ENCODE measurements at places on chromosomes 7 and 10.

GRCh38 chr10:126519185-126519584, 130.9 kb upstream of the ADAM12 start:
- no peak for DNase-seq

- no peak for DNase-seq
These were observed 48.0 kb downstream of the ZNF365 start for GRCh38 chr10:62422068-62422590.

DNA sequence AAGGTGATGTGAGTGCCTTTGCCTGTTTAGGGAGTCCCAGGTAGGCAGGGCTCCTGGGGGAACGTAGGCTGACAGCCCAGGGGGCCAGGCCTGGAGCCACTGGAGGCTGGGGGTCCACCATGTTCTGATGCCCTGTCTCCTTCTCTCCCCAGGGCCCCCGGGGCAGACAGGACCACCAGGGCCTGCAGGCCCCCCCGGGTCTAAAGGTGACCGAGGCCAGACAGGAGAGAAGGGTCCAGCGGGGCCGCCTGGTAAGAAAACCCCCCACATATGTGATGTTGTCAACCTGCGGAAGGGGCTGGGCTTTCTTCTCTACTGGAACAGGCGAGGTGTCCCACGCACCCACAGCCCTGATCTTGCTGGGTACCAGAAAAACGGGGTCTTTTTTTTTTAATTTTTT, 85.2 kb downstream of the MYL10 start:
- no peak for DNase-seq

- DNase-seq: no peak
These were observed 76.8 kb downstream of the GATA3 start for GRCh38 chr10:8130973-8131911.

GRCh38 chr10:89213191-89213808, 6.2 kb upstream of the CH25H start:
- DNase-seq: no peak

- no peak for DNase-seq
These were observed 83.0 kb upstream of the NPSR1 start for GRCh38 chr7:34575006-34575405.

GRCh38 chr7:29647020-29647654, 83.5 kb downstream of the PRR15 start:
- no peak for DNase-seq

- DNase-seq: no peak
These were observed 346.0 kb downstream of the PHF14 start for GRCh38 chr7:11319491-11320274.

- no peak for DNase-seq
These were observed 130.0 kb upstream of the TMEM72 start for GRCh38 chr10:44781131-44781530.

GRCh38 chr10:1102416-1102815, 46.2 kb downstream of the WDR37 start:
- DNase-seq: peak; percentile 57

- no peak for DNase-seq
These were observed 59.3 kb downstream of the ARHGAP22 start for GRCh38 chr10:48545462-48546145.

- DNase-seq: no peak
These were observed 123.4 kb upstream of the PDLIM1 start for GRCh38 chr10:95414016-95414830.

GRCh38 chr7:116859323-116859722, 3.1 kb upstream of the CAPZA2 start:
- DNase-seq: no peak

DNA sequence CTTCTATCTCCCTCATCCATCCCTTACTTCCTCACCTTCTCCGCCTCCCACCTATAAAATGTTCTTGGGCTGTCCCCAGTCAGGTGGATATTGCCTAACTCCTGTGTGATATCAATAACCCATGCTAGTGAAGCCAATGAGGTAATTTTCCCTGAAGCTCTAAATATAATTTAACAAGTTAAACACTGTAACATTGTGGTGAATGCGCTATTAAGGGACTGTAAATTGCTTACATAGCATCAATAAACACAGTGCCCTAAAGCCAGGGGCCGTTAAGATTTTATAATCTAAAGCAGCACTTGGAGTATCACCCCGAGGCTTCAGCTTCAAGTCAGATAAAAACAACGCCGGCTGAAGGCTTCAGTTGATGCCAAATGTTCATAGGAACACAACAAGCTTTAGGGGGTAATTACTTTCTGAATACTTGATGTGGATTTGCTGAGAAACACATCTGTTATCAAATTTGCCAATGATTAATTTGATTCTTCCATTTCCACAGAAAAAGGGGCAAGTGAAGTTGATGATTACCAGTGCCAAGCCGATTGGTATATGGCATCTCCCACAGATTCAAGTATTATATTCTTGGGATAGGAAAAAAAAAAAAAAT, 138.4 kb downstream of the CREB5 start:
- DNase-seq: no peak

DNA sequence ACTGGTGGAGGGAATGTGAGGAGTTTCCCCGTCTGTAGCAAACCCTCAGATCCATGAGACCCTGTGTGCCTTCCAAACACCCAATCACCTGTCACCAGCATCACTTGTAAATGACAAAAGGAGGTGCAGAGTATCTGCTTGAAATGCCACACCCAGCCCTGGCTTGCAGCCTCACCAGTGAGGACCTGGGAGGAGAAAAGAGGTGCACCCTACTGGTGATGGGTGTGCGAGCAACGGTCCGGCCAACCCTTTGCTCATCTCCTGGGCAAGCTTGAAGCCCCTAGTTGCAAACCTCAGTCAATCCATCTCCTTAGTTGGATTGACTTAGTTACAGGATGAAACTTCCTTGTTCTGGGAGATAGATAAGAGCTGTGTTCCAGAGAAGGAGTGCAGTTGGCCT, 62.4 kb upstream of the WAPL start:
- no peak for DNase-seq

- peak; percentile 94 for DNase-seq
These were observed 39.3 kb downstream of the CUX1 start for GRCh38 chr7:101856473-101857357.

- no peak for DNase-seq
These were observed 561.6 kb downstream of the TCERG1L start for GRCh38 chr10:130749911-130750310.

DNA sequence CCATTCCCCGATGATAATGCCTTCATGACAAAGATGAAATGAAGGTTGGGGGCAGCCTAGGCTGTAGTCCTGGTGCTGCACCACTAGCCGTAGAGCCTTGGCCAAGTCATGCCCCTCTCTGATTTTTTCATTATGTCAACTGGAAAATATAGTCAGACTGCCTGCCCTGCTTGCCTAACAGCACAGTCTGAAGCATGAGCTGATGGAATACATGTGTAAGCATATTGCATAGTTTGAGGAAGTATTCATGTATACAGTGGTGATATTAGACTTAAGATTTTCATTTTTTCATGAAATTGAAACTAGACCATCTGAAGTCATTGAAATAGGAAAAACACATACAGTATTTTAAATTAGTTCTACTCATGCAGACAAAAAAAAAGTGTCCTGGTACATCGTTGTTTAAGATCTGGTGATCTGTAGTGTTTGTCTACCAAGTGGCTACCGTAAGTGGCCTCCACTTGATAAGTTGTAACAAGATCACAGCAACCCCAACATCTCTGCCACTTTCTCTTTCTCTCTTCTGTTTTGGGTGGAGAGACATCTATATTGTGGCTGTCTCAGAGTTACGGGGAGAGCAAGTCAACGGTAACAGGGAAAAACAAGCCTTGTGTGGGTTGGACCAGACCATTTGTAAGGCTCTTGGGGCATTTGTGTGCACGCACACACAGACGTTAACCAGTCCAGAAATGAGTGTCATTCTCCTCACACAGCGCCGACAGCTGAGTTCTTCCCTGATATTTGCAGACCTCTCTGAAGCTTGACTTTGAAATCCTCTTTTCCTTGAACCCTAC, 716.6 kb upstream of the GALNT17 start:
- no peak for DNase-seq

- DNase-seq: peak; percentile 82
These were observed 2.7 kb upstream of the FRAT2 start for GRCh38 chr10:97336942-97337831.

DNA sequence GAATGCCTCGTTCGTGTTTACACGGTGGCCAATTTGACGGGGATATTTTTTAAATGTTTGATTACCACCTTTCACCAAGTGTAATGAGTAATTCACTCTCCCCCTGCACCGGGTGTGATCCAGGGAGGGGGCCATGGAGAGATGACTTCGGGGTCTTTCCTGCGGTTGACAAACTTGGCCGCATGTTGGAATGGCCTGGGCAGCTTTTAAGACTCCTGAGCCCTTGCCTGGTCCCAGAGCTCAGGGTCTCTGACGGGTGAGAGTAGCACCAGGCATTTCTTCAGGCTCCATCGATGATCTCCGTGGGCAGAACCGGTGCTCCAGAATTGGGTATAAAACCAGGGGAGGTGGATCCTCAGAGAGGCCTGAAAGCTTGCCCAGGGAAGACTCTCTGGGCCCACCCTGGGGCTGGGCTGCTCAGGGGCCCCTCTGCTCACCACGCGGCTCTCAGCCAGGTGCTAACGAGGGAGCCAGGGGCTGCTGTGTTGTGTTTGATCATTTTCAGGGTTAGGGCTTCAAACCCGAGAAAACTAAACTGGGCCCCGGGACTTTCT, 882 bp downstream of the ZNF282 start:
- no peak for DNase-seq

DNA sequence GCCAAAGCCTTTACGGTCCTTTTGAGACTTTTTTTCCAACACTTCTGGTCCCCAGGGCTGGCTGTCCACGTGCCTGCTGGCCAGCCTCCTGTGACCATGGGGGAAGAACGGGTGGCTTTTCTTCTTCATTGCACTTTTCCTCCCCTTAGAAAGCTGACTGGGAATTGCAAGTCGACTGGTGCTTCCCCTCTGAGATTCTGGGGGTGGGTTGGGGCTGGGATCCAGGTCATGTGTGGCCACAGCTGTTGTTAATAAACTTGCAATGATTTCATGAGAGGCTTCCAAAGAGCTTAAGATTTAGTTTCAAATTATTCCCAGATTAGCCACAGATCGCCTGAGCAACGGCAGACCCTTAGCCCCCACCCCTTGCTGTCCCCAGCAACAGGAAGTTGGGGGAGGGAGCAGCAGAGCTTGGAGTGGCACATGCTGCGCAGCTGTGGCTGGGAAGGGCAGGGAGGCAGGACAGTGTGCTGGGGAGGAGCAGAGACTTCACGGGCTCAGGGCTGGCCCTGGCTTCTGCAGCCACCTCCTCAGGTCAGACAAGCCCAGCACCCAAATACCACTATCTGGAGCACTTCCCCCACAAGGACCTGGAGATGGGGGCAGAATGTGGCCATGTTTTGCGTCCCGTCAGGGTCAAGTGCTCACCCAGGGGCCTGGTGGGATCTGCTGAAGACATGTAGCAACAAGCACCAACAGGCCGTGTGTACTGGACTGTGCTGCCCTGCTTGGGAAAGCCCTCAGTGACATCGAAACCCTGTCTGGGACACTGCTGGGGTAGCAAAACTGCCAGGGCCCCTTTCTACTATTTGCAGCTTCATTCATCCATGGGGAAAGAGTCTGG, 147.1 kb downstream of the RNF216 start:
- peak; percentile 70 for DNase-seq

GRCh38 chr10:26715137-26715487, 17.6 kb downstream of the PDSS1 start:
- DNase-seq: peak; percentile 25

GRCh38 chr10:77071956-77072355, 565.7 kb downstream of the KCNMA1 start:
- no peak for DNase-seq

- no peak for DNase-seq
These were observed 81.8 kb upstream of the CDCA7L start for GRCh38 chr7:22027475-22027874.
